ENCODE measurements at places on chromosomes 12 and 14.

DNA sequence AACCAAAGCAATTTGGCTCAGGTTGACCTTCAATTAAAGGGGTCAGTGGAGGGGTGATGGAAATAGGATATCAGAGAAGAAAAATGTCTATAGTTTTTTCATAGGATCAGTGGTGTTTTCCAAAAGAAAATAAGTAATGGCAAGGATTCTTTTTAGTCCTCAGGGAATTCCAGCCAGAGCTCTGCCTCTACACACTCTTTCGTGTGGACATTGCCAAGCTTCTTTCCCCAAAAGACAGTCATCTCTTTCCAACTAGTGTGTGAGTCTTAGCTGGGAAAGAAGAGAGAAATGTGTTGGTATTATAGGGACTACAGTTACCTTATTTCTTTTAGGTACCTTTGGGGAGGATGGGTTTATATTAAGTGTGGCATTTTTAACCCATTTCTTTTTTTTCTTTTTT is 46.5 kb downstream of the RBMS2 start:
- no peak for DNase-seq

- no peak for DNase-seq
Observed at GRCh38 chr14:26401179-26401968, 196.5 kb downstream of the NOVA1 start.

GRCh38 chr14:104281768-104282301 is 143.4 kb downstream of the KIF26A start:
- no peak for DNase-seq

GRCh38 chr12:78192979-78193378 is 362.3 kb downstream of the NAV3 start:
- DNase-seq, result peak; percentile 40

- DNase-seq, result no peak
Observed at GRCh38 chr12:55931780-55932550, 1.0 kb downstream of the DGKA start.

GRCh38 chr14:25050269-25051150 is 563 bp upstream of the STXBP6 start:
- DNase-seq, result no peak

- DNase-seq, result no peak
Observed at GRCh38 chr14:22542360-22542759, 46.7 kb downstream of the DAD1 start.

GRCh38 chr12:114695305-114695592 is 11.3 kb upstream of the TBX3 start:
- no peak for DNase-seq

DNA sequence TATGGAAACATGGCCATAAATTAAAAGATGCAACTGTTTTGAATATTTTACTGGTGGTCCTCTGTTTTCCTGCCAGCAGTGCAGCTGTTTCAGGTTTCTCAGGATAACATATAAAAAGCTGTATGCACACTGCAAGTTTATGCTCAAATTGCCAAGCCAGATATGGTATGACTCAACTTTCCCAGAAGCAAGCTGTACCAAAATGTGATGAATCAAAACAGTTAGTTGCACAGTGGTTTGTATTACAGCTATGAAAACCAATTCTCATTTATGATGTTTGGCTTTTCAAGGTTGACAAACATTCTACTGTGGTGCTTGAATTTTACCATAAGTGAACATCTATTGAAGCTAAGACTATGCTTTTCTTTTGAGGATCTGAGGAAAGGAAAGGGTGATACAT is 15.5 kb downstream of the TRMT5 start:
- no peak for DNase-seq

DNA sequence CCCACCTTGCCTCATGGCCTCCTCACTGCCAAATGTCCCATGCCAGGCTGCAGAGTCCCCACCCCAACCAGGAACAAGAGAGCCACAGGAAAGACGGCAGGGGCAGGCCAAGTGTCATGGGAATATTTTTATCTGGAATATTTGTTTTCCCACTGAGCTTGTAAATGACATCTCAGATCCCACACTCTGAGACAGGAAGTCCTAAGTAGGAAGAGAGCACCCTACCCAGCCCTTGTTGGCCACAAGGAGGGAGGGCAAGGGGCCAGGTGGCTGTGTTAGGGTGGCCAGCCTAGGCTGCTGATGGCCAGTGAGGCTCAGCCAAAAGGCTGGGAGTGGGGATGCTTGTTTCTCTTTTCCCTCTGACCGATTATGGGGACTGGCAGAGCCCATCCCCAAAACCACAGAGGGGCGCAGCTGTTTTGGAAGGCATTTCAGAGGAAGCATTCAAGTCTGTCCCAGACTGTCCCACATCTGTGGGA is 7.7 kb upstream of the MEG3 start:
- DNase-seq, result no peak

DNA sequence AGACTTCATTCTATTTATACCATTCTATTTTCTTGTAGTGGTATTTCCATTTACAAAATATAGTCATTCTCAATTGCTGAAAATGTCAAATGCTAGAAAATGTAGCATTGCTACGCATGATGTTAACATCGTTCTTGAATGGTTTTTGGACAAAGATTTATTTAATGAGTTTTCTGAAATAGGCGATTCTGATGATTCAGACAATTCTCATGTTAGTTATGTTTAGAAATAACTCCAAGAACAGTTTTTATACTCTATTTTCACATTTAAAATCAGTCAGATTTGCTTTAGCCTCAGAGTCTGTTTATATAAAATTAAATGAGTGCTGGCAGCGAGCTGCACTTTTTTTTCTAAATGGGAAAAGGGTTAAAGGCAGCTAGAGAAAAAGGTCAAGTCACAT is 414.8 kb upstream of the MGAT4C start:
- DNase-seq, result no peak

- DNase-seq, result no peak
Observed at GRCh38 chr14:94545131-94545841, 16.0 kb upstream of the SERPINA4 start.

DNA sequence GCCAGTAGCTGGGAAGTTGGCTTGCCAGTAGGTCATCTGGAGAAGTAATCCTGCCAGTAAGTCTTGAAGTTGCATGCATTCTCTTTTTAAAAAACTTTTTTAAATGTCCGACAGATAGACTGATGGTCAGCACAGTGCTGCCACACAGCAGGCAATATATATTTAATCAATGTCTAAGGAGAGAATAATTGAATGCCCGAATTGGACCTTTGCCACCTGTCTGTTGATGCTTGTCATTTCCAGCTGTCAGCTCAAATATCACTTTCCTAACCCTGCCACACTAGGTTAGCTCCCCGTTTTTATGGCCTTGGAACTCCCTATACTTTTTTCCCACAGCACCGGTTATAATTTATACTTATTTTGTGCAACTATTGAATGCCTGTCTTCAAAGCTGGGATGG is 2.1 kb upstream of the SLC15A4 start:
- DNase-seq, result no peak

- no peak for DNase-seq
Observed at GRCh38 chr12:125983094-125983783, 918.0 kb downstream of the AACS start.

GRCh38 chr12:29545102-29545467 is 47.6 kb upstream of the OVCH1 start:
- DNase-seq, result no peak

GRCh38 chr12:92493816-92494215 is 209.0 kb upstream of the PLEKHG7 start:
- no peak for DNase-seq

DNA sequence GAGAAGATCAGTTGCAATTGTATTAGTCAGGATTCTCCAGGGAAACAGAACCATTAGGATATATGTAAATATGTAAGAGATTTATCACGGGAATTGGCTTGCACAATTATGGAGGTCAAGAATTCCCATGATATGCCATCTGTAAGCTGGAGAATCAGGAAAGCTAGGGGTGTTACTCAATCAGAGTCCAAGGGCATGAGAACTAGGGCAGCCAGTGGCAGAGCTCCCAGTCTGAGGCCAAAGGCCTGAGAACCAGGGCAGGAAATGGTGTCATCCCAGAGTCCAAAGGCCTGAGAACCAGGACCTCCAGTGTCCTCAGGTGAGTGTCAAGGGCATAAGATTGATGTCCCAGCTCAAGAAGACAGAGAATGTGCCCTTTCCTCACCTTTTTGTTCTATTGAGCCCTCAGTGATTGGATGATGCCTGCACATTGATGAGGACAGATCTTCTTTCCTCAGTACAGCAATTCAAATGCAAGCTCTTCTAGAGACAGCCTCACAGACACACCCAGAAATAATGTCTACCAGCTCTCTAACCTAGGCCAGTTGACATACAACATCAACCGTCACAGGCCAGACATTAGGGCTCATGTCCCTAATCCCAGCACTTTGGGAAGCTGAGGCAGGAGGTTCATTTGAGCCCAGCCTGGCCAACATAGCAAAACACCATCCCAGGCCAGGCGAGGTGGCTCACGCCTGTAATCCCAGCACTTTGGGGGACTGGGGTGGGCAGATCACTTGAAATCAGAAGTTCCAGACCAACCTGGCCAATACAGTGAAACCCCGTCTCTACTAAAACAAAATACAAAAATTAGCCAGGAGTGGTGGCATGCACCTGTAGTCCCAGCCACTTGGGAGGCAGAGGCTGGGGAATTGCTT is 34.9 kb upstream of the ZNF740 start:
- no peak for DNase-seq

DNA sequence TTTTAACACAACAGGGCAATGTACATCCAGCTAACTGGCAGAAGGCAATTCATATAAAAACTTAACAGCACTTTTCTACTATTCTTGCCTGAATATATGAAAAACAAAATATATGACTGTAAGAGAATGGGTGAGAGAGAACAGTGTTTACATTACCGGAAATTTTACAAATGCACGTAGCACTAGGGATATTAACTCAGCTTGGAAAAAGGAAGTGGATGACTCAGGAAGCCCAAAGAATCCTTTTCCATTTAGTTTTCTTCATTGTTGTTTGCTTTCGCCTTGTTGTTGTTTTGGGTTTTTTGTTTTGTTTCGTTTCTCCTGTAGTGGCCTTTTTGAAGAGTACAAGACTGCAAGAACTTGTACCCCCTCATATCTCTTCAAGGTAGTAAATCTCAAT is 295.5 kb downstream of the EGLN3 start:
- DNase-seq, result no peak

DNA sequence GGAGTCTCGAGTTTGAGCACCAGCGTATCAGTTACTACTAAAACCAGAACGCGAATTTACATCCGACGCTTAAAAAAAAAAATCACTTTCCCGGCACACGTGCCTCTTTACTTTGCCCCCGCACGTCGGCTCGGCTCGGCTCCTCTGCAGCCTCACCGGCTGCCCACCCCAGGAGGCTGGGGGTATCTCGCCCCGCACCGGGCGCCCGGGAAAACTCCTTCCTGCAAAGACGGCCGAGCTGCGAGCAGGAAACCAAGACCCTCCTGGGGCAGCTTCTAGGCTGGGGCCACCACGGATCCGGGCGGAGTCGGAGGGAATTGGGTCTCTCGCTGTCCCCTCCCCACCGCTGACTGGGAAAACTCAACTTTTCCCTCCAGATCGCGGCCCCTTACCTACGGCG is 610 bp downstream of the VSIG10 start:
- no peak for DNase-seq

DNA sequence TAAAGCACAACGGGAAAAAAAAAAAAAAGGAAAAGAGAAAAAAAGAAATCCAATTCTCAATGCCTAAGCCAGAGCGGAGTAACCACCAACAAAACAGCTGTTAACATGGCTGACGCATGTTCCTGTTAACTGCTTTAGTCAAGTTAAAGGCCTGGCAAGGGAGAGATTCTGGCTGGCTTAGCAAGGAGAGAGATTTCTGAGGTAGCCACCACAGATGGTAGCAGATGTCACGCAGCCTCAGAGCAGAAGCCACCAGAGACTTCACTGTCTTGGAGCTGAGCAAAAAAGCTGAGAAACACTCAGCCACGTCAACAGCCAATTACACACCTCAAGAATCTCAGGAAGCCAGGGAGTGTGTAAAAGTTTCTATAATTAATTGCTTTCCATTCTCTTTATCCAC is 87.1 kb downstream of the TMCC3 start:
- DNase-seq, result no peak

Data from NCI-H187 (cell line).